ENCODE measurements at places on chromosomes 1 and 21.

- DNase-seq: no peak
Measured at GRCh38 chr1:100074604-100075395, 57.9 kb downstream of the SASS6 start.

GRCh38 chr1:173869021-173869359 is 810 bp downstream of the ZBTB37 start:
- no peak for DNase-seq

DNA sequence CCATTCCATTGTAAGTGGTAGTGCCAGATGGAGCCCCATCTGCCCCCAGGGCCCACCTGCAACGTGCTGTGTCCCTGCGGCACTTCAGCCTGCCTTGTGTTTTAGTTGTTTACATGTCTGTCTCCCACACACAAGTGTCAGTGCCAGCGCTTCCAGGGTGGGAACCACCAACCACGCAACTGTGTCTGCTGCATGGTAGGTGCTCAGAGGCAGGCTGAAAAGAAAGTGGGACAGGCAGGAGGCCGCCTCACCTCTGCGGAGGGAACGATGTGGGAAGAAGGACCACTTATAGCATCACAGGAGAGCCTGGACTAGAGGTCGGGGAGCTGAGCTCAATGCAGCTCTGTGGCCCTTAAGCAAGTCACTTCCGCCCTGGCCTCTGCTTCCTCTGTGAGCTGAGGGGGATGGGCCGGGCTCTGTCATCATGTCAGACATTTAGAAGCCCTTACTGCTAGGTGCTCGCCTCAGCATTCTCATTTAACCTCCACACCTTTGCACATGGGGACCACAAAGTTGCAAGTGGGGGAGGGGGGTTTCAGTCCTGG is 17.9 kb downstream of the SLC9A1 start:
- DNase-seq: no peak

GRCh38 chr1:85320371-85321131 is 44.1 kb upstream of the BCL10 start:
- no peak for DNase-seq

- DNase-seq: no peak
Measured at GRCh38 chr1:156794506-156795373, 21.9 kb downstream of the SH2D2A start.

DNA sequence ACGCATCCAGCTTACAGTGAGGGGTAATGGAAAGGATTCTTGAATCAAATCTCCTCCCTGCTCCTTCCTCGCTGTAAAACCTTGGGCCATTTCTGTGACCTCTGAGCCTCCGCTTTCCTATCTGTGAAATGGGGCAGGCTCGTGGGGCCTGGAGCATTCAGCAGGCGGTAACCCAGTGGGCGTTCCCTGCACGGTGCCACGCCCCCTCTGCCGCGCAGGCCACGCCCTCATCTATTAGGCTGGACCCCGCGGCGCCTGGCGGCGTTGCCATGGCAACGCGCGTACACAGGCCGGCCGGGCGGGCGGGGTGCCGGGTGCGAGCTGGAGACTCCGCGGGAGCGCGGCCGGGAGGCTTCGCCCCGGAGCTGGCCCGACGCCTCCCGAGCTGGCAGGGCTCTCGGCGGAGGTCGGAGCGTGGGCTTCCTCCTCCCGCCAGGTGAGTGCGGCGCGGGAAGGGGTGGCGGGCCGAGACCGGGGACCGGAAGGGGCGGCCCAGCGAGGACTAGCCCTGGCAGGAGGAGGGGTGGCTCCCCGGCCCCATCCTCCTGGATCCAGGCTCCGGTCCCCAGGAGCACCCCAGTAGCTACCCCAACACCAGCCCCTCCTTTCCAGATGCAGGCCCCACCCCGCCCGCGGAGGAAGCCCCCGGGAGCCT is at the start of gene FHAD1:
Gene FHAD1, plus strand, starts transcription at position 264 of the 655 bp plus-strand sequence. CDS start 4,562 bp downstream, outside the sequence.
- DNase-seq: peak; percentile 57
